NCI-H1048 (cell line): ENCODE measurements at places on chromosomes 3 and 15.

GRCh38 chr15:44286814-44287452, 1.6 kb upstream of the GOLM2 start:
- no peak for DNase-seq

DNA sequence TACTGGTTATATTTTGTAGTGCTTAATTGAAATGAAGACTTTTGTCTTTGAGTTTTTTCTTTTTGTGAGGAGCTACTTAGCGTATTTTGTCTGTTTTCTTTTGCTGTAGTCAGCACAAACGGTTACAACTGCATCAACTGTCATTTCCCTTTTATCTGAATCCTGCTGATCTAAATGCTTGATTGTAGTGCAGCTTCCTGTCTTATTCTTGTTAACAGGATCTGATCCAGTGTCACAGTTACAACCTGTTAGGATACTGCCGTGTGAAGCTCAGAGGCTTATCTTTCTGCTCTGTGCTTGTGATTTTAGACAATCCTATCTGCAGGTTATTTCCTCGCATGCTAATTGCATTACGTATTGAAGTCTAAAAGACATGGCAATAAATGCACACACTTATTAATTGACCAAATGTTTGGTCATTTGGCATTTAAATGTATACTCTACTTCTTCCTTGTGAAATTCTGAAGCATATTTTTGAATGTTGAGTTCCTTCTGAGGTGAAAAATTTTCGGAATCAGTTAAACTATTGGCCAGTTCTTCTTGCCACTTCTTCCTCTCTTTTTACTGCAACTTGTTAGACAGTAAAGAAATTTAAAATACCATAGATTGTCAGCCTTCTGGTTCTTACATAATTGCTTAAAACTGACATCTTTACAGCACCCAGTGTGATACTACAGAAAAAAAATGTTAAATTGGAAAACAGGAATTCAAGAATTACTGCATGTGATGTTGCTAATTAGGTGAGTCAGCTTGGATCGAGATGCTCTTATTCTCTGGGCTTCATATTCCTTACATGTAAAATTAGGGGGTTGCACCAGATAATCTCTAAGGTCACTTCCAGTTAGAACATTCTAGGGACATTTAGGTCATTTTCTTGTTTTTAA, 168.2 kb downstream of the MBNL1 start:
- no peak for DNase-seq

GRCh38 chr3:134039161-134039862, 9.6 kb upstream of the SLCO2A1 start:
- DNase-seq: no peak

DNA sequence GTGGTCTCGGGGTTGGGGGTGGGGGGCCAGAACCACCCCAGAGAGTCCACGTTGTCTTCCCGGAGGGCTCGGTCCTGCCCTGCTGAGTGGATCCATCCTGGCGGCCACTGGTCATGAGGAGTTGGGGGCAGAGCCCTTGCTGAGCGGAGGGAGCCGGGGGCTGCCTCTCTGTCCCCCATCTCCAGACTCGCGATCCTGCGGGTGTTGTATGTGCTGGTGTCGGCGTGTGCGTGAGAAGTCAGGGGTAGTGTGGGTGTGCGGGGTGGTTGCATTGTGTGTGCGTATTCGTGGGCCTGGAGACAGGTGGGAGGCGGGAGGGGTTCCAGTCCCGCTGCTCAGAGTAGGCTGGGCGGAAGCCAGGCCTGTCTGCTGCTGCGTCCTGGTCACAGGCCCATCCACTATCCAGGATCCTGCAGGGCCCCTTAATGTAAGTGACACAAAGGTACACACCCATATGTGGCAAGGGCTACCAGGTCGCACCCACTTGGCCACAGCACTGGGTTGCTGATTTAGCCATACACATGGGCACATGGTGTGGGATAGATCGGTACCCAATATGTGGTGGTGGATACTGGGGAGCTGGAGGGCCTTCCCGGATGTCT, 30.7 kb downstream of the NBEAL2 start:
- no peak for DNase-seq

DNA sequence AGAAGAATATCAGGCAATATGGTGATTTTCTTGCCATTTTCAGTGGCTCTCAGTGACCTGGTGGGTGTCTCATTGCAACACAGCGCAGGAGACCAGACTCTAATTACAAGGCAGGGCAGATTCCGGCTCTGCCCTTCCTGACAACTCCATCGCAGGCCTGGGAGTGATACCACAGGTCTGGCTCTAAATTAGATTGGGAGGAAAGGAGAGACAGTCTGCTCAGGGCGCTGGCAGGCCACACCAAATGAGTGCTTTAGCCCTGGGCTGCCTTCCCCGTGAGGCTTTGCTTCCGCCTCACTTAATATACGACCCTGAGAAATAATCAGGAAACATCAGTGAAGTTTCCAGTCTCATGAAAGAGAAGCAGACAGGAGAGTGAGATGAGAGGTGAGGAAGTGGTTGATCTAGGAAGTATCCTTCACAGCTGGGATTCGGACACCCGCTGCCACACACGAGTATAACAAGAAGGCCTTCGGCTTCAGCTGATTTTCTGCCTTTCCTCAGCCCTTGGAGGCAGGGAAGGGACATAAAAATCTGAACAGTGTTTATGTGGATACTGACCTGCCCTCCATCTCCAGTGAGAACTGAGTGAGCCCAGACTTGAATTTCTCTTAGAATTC, 73.7 kb upstream of the PROK2 start:
- DNase-seq: no peak

GRCh38 chr15:51736751-51737521, 519 bp downstream of the LYSMD2 start:
- DNase-seq: no peak

- no peak for DNase-seq
These were observed 50.7 kb upstream of the AP4E1 start for GRCh38 chr15:50857763-50858162.
